ENCODE measurements at places on chromosomes 16 and 17. TPM values are rescaled to one million over a fixed set of nuclear protein-coding genes. Genes with fewer than 3 reads are reported as not detected.

Gene RHOT1
- total RNA-seq: 64.1 TPM

DNA sequence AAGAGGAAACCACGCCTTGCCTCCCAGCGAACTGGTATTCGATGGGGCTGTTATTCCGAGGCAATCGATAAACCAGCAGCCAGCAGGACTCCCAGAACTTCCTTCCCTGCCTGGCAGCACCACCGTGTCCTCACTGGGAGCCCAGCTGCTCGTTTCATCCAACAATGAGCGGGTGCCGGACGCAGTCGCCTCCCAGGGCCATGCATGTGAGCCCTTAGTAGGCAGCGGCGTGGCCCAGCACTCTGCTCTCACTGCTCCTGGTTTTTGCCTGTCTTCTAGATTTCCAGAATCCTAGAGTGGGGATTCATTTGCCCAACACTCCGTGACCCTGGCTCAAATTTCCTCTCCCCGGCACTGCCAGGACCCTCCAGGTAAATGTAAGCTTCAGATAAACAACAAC, 29.1 kb upstream of the RASD1 start:
- DNase-seq: peak; percentile 66

Gene FBXO39
- not detected for total RNA-seq

DNA sequence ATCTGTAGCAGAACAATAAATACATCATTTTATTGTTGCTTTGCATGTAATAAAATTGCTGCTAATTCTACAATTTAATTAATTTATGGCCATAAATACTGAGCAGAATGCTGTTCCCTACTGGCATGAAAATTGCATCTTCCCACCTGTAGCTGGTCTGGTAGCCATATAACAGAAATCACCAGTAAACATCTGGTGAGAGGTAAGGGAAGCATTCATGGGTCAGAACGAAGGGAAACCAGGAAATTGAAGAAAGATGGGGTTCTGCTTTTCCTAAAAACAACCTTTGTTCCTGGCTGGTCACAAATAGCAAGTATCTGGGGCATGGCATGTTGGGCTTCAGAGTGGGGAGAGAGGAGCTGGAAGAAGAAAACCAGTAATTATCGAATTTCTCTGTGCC, 128.4 kb downstream of the CDH11 start:
- no peak for DNase-seq

DNA sequence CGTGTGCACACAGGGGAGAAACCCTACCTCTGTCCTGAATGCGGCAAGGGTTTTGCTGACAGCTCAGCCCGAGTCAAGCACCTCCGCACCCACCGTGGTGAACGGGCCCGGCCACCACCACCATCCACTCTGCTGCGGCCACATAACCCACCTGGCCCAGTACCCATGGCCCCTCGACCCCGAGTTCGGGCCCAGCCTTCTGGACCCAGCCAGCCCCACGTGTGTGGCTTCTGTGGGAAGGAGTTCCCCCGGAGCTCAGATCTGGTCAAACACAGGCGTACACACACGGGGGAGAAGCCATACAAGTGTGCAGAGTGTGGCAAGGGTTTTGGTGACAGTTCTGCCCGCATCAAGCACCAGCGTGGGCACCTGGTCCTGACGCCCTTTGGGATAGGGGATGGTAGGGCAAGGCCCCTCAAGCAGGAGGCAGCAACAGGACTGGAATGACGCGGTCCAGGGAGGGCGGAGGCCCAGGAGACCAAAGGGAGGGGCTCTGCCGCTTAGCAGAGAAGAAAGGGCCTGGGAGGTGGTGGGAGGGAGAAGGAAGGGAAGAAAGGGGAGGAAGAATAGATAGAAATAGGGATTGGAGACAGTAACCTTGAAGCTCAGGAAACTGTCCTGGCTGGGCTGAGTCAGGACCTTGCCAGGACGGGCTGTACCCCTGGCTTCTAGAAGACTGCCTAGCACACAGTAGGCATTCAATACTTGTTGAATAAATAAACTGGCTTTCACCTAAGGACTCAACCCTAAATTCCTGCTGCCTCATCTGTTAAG, 3.6 kb downstream of the ZNF48 start:
- no peak for DNase-seq

Gene TEX19
- not detected for total RNA-seq

GRCh38 chr16:72380283-72380682, 208.3 kb upstream of the PMFBP1 start:
- DNase-seq: no peak

Gene CBFA2T3
- total RNA-seq: 11.1 TPM

Gene SPIRE2
- 0.54 TPM for total RNA-seq

Gene TMEM114
- not detected for total RNA-seq

Gene CHD9NB
- total RNA-seq: 1.4 TPM

Gene TBC1D3I
- total RNA-seq: not detected

GRCh38 chr17:80260069-80260535, 550 bp upstream of the RNF213 start:
- DNase-seq: peak; percentile 88

- DNase-seq: peak; percentile 80
These were observed 79.0 kb downstream of the GAS7 start for GRCh38 chr17:10119203-10120108.

DNA sequence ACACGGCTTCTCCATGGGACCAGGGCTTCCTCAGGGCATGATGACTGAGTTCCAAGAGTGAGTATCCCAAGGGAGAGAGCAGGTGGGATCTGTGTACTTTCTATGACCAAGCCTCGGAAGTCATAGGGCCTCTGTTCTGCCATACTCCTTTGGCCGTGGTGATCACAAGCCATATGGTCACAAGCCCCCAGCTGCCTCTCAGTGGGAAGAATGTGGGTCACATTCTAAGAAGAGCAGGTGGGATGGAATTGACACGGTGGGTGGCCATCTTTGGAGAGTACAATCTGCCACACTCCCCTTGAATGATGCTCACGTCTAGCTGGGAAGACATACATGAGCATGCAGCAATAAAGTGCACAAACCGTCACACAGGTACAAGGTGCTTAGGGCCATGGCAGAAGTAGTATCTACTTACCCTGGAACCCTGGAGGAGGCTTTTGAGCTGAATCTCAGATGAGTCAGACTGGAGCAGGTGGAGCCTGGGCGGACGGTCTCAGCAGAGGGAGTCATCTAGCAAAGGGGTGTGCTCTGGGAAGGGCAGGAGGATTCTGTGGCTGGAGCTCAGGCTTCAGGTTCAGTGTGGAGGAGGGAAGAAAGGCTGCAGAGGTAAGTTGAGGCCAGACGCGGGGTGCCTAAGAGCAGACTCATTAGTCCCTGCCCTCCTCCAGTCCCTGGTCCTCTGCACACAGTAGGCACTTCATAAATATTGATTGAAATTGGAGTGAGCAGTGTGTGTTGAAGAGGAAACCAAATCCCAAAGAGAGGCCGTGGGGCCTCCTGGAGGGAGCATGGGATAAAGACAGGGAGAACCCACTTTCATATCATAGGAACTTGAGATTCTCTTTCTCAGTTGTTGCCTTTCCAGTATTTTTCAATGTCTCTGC, 26.6 kb downstream of the GOSR2 start:
- DNase-seq: no peak

DNA sequence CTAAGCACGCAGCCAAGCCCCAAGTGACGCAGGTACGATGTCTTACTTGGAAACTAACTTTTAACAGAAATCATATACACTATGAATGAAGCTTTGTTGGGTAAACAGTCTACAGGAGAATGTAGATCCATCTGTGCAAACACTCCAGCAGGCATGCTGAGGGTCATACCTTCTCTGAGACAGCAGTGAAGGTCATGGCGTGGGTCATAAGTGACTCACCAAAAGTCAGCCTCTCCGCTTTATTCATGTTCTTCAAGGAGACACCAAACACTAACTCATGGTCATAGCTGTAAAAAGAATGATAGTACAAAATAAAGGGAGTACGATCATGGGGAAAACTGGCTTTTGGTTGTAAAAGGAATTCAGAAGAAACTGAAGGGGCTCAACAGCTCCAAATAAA, 20.6 kb downstream of the BLMH start:
- DNase-seq: no peak

DNA sequence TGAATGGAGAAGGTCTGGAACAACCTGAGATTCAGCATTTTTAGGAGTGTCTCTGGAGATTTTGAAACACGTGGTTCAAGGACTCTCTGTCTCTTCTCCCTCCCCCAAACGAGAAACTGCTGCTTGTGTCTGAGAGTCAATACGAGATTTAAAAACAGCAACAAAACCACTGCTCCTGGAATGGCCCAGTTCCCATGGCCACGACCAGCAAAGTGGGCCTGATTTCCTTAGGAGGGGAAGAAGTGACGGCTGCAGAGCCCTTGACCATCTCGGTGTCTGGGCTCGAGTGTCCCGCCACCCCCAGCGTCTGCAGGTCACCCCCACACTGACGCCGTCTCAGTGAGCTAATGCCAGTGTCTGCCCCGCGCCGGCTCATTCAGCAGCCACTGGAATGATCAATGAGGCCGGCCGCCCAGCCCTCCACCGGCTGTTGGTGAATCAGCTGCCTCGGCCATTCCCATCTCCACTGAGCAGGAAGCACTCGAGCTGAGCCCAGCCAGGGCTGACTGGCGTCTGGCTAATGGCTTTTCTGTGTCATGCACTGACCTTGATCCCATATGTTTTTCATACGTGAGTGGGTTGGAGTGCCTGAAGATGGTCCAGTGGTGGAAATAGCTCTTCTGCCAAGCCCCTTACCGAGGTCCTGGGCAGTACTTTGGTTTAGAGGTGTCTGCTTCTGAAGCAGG, 151.8 kb downstream of the PITPNC1 start:
- DNase-seq: peak; percentile 79

DNA sequence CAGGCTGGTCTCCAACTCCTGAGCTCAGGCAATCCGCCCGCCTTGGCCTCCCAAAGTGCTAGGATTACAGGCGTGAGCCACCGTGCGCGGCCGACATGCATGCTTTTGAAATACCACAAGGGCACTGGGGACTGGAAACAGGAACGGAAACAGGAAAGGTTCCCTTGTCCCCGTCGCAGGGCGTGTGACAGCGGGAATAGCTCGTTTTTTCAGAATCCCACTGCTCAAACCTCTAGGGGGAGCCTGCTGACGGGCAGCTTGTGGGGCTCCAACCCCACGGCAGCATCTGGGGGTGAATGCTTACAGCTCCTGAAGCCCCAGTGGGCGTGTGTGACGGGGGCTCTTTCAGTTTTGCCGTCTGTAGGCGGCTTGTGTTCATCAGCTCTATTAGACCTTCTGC, 18.8 kb upstream of the ASGR2 start:
- DNase-seq: no peak

DNA sequence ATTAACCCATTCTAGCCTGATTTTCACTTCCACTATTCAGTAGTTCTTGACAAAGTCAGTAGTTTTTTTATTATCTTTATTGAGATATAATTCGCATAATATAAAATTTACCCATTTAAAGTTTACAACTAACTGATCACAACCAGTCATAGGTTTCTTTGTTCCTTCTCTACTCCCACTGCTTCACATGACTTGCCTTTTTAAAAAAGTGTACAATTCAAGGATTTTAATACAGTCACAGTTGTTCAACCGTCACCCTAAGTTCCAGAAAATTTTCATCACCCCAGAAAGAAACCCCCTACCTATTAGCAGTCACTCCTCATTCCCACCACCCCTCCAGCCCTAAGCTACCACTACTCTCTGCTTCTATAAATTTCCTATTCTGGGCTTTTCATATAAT, 162.5 kb downstream of the TRIM37 start:
- no peak for DNase-seq

- no peak for DNase-seq
These were observed 2.5 kb downstream of the RANBP10 start for GRCh38 chr16:67803894-67804293.

DNA sequence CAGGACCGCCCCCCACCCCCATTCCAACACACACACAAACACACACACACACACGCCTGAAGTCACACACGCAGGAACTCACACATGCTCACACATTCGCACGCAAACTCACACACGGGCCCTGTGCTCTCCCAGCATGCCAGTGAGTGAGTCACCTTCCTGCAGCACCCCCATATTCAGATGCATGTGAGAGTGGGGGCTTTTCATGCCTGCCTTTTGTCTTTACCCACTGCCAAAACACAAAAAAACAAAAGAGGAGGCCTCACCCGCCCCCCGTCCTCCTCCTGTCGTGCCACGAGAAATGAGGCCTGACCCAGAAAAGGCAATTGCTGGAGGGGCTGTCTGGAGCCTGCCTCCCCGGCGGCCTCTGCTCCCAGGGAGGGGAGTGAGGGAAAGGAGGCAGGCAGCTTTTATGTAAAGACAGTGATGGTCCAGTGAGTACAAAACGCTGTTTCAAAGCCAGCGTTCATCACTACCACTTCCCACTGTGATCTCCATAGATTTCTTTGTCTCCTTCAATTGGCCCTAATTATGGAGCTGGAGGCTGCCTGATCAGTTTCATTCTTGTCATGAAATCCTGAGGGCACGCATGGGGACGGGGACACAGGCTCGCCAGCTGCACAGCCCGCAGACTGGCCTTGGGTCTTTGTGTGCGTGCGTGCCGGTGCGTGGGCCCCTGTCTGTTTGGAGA, 29.5 kb upstream of the GSE1 start:
- no peak for DNase-seq

DNA sequence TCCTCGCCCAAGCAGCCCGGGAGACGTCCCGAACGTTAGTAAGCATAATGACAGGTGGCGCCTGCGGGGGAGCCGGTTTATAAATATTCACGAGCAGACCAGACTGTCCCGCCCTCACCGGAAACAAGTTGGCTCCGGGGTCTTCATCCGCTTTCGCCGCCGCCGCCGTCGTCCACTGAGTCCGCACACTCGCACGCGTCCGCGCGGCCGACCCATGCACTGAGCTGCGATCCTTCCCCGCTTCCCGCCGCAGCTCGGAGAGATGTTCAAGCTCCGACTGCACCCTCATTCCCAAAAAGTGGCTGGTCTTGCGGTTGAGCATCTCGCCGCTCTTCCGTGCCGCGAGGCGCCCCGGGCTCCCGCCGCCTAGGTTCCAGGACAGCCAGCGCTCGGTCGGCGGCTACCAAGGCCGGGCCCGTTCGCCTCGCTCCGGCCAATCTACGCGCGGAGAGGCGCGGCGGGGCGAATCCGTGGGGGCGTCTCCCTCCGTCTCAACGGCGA, 385 bp downstream of the CFAP119 start:
- DNase-seq: no peak

Gene EVPLL
- total RNA-seq: not detected

DNA sequence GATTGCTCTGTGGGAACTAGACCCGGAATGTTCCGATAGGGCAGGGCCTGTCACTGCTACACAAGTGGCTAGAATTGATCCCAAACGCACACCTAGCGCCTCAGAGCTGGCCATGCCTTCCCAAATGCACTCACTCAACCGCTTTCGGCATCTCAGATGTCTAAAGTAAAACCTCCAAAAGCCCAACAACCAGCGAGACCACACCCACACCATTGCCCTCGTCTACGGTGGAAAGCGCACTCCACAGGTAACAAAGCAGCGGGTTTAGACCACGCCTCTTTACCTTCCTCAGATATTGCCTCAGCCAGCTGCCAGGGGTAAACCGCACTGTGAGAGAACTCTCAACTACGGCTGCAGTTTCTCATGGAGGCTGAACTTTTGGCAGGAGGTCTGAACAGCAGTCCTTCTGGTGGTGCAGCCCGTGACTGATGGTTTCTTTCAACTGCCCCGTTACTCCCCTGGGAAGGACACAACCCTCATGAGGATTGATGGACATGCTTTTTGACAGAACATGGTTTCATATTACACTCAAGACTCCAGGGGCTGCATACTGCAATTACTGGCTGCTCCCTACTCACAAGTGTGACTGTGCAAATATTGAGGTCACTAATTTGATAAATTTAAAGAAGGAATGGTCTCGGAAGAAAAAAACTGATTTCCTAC, 34.5 kb downstream of the USP7 start:
- DNase-seq: no peak

Gene WSCD1
- 10.6 TPM for total RNA-seq

Gene ALOX12
- total RNA-seq: 0.11 TPM

Gene NGFR
- 10.0 TPM for total RNA-seq

Measured in Right ventricle myocardium inferior (tissue), 1 donor.